ENCODE measurements at places on chromosomes 2 and 18.

GRCh38 chr2:42238644-42239288 lies 69.6 kb downstream of the EML4 start:
- DNase-seq: peak; percentile 39
- no peak overlapping the region for H3K27ac ChIP-seq
- peaks cover 45% of the 10 kb centered on the region for H3K4me1 ChIP-seq
- H3K27me3 ChIP-seq: no peaks in the 10 kb centered on the region

GRCh38 chr18:8721716-8722115 lies 16.4 kb downstream of the MTCL1 start:
- no peaks in the 10 kb centered on the region for H3K27me3 ChIP-seq
- peaks cover 4% of the 10 kb centered on the region for H3K36me3 ChIP-seq
- no peak for DNase-seq
- H3K27ac ChIP-seq: no peak overlapping the region
- H3K4me3 ChIP-seq: no peak overlapping the region

- H3K36me3 ChIP-seq: no peaks in the 10 kb centered on the region
- peaks cover 9% of the 10 kb centered on the region for H3K27me3 ChIP-seq
- DNase-seq: no peak
- no peak overlapping the region for H3K27ac ChIP-seq
- no peak overlapping the region for H3K4me3 ChIP-seq
These were observed 133.5 kb downstream of the ASB1 start for GRCh38 chr2:238560234-238560633.

- no peak for DNase-seq
- peaks cover 3% of the 10 kb centered on the region for H3K4me1 ChIP-seq
- H3K27ac ChIP-seq: no peak overlapping the region
- H3K4me3 ChIP-seq: no peak overlapping the region
These were observed 146.5 kb downstream of the PTGR3 start for GRCh38 chr18:75062297-75062886.

DNA sequence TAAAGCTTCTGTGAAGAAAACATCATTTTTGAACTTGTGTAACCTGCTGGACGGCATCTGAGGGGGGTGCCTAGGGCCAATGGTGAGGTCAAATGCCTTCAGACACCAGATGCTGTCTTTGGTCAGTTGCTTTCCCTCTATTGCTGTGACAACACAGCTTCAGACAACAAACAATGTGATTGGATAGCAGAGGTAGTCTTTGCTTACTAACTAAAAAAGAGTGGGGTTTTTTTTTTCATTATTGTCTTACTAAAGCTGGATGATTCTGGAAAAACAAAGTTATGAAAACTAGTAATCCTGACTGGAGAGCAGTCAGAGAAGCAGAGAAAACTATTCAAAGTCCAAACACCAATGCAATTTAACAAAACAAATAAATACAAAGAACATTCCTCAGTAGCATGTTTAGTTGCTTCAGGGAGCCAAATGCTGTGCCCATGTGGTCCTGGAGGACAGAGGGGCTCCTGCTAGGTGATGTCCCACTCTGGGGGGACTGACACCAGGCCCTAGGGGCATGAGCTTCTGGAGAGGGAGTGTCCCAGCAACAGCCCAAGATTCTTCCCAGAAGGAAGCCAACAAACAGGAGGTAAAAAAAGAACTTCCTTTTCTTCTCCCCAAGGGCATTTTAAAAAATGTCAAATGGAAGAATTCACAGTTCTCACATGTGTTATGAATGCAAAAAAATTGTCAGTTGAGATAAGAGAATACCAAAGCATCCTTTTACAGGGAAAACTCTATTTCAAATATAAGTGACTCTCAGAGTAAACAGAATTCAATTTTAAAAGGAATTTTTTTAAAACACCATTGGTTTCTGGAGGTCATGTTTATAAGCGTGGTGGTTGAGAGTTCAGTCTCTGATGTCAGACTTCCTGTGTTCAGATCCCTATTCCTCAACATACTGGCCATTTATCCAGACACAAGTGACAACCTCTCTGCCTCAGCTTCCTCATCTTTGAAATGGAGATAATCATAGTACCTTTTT lies 181.1 kb upstream of the PGAP1 start:
- peaks cover 7% of the 10 kb centered on the region for H3K36me3 ChIP-seq
- no peaks in the 10 kb centered on the region for H3K27me3 ChIP-seq
- DNase-seq: no peak
- H3K27ac ChIP-seq: peak overlapping the region; percentile 28
- no peak overlapping the region for H3K4me3 ChIP-seq

DNA sequence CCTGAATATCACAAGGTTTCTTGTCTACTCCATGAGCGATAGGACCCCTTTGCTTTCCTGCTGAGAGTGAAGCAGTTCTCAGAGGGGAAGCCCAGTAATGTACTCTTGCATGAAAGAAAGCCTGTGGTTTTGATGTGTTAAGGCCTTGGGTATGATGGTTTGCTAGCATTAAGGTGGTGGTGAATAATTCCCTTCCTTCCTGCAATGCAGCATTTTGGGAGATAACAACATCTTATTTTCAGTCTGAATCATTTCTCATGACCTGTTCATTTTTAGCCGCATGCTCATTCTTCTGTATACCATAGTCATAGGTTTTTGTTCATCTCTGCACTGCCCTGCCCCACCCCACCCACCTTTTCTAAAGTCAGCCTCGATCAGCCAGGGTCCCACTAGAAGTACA lies 66.2 kb downstream of the HNMT start:
- no peaks in the 10 kb centered on the region for H3K4me1 ChIP-seq
- no peaks in the 10 kb centered on the region for H3K36me3 ChIP-seq
- no peak overlapping the region for H3K4me3 ChIP-seq
- no peak overlapping the region for H3K27ac ChIP-seq
- no peak for DNase-seq
- peaks cover 1% of the 10 kb centered on the region for H3K27me3 ChIP-seq

DNA sequence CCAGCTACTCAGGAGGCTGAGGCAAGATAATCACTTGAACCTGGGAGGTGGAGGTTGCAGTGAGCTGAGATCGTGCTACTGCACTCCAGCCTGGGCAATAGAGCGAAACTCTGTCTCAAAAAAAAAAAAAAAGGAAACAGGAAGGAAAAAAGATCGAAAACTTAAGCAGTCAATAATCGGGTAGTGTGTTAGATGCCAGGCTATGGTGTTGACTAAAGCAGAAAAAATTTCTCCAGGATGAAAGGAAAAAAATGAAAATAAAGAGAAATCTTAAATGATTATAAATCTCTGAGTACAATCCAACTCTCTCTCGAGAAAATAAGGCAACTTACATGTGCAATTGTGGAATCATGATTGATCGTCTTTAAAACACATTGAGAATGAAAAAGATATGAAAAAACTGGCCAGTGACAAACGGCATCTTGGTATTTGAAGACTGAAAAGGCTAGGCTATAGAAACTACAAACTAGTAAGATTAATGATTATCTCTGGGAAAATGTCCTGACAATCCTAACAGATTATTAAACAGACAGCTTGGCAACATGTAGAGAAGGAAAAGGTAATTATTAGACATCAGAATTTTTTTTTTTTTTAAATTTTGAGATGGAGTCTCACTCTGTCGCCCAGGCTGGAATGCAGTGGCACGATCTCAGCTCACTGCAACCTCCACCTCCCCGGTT lies 16.3 kb upstream of the EPHA4 start:
- peaks cover 6% of the 10 kb centered on the region for H3K27me3 ChIP-seq
- H3K27ac ChIP-seq: no peak overlapping the region
- DNase-seq: no peak
- H3K4me3 ChIP-seq: no peak overlapping the region
- H3K36me3 ChIP-seq: no peaks in the 10 kb centered on the region
- H3K4me1 ChIP-seq: no peaks in the 10 kb centered on the region

DNA sequence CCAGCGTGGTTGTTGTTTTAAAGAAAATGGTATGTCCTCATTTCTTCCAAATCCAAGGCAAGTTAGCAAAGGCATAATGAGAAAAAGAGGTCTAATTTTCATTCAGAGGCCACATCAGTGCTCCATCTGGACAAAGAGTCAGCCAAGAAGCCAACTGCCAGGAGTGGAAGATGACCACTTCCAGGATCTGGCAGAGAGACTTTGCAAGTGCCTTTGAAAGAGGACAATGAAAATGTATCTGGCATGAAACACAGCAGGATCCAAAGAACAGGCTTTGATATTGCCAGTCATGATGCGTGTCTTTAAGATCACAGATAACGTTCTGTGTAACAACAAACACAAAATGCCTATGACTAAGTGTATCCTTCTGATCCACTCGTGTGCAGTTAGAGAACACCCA lies 82.8 kb downstream of the AFF3 start:
- peaks cover 57% of the 10 kb centered on the region for H3K4me1 ChIP-seq
- no peak overlapping the region for H3K4me3 ChIP-seq
- DNase-seq: no peak
- peaks cover 52% of the 10 kb centered on the region for H3K36me3 ChIP-seq
- no peaks in the 10 kb centered on the region for H3K27me3 ChIP-seq
- H3K27ac ChIP-seq: no peak overlapping the region

GRCh38 chr2:178295906-178296305 lies 101.6 kb downstream of the OSBPL6 start:
- H3K27me3 ChIP-seq: peaks cover 8% of the 10 kb centered on the region
- no peak overlapping the region for H3K4me3 ChIP-seq
- H3K4me1 ChIP-seq: no peaks in the 10 kb centered on the region
- no peaks in the 10 kb centered on the region for H3K36me3 ChIP-seq
- no peak for DNase-seq
- no peak overlapping the region for H3K27ac ChIP-seq

DNA sequence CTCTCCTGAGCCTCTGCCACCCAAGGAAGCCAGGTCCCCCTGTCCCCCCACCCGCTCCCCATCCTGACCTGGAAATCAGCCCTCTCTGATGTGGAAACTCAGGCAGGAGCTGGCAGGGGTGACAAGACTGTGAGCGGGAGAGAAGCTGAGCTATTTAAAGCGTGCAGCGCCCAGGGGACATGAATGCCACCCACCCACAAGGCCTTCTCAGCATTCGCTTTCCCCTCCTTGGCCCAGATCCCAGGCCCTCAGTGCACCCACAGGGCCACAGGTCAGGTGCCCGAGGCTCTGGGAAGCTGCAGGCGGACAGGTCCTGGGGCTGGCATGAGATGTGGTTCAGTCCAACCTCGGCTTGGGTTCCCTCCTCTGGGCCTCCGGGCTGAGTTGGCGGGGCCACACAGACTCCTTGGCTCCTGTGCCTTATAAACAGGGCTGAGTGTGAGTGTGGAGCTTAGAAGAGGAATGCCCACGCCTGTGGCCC lies 168.3 kb downstream of the SMAD7 start:
- no peak overlapping the region for H3K4me3 ChIP-seq
- H3K36me3 ChIP-seq: no peaks in the 10 kb centered on the region
- H3K27me3 ChIP-seq: no peaks in the 10 kb centered on the region
- no peak overlapping the region for H3K27ac ChIP-seq

All from memory B cell (primary cell).